ENCODE measurements at places on chromosomes 4 and X. TPM values are rescaled to one million over a fixed set of nuclear protein-coding genes. Genes with fewer than 3 reads are reported as not detected.

- no peak for DNase-seq
Measured at GRCh38 chr4:8688908-8689445, 96.4 kb downstream of the CPZ start.

DNA sequence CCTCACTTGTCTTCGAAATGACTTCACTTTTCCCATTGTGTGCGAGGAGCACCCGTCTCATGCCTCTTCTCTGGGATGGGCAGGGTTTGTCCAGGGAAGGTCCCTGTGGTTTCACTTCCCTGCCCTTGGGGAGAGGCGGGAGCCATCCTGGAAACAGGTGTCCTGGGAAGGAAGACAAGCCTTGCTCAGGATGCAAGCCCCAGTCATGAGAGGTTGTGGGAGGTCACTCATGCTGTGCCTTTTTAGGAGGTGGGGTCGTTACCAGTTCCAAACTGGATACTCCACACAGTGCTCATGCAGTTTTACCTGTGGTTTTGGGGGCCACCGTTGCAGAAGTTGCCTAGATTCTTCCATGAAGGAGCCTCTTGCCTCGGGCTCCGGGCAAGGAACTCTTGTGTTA lies 3.8 kb downstream of the RGS12 start:
- no peak for DNase-seq

DNA sequence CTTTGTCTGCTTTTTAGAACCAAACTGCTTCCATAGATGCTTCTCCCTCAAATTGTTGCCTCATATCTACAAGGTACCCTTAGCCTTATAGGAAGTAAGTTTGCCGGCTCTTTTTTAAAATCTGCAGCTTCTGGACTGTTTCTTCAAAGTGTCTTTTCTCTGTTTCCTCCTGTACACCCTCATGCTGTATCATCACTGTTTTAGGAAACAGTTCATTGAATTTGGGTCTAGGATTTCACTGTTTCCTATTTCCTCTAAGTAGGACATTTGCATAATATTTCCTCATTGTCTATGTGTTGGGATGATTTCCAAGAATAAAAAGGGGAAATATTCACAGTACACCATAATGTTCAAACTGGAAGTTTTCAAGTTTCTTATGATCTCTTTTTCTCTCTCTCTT lies 43.0 kb downstream of the BANK1 start:
- DNase-seq: no peak

GRCh38 chrX:11269996-11270395 lies 23.2 kb upstream of the AMELX start:
- DNase-seq: no peak

GRCh38 chr4:20938204-20938603 lies 237.9 kb downstream of the PACRGL start:
- DNase-seq: no peak

Gene GUCY1A1
- 0.28 TPM for total RNA-seq

DNA sequence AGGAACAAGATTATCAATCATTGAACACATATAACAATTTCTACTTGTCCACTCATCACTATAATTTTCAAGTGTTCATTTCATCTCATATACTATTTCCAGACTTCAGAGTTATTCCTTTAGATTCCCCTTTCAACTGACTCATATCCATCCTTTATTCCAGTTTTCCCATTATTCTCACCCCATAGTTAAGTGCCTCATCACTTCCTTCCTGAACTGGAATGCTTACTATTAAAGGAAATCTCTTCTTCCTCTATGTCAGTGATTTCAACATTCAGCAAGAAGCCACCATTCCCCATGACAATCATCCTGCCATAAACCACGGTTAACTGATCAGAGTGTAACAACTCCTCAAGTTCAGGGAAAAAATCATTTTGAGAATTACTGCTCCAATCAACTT lies 198.9 kb downstream of the FBXO8 start:
- no peak for DNase-seq

DNA sequence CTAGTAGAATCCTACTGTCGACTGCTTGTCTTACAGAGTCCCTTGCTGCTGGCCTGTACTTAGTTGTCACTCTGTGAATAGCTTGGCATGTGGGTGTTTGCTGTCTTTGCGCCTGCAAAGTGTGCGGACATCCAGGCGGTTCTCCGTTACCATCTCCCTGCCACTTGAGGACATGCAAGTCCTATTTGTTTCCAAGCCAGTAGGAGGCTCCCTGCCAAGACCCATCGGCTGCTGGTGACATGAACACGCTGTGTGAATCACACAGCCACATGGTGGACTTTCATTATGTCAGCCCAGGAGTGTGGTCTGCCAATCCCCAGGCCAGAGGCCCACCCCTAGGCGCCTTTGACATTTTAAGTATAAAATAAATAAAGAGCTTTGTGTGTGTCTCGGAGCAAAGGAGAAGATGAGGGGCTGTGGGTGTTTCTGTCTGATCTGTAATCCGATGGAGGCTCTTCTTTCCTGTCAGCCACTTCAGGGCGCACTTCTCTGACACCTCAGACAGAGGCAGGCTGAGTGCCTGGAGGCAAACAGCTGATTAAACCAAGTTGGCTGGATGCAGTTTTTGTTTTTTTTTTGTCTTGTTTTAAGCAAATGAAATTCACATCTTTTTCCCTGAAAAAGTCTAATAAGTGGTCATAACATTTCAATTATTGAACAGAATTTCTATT lies 51.5 kb downstream of the ALPK1 start:
- DNase-seq: no peak

GRCh38 chr4:97367878-97368277 lies 775.4 kb downstream of the STPG2 start:
- DNase-seq: no peak

Gene RHOXF1
- 0.76 TPM for total RNA-seq

Data from activated T-cell treated with anti-CD3 and anti-CD28 coated beads, Interleukin-2, amount 50 U/mL, for 72 hours (primary cell).